SK-N-SH treated with all-trans-retinoic acid at 6 μM for 48 hours (cell line): ENCODE measurements at places on chromosomes 16 and 17.

DNA sequence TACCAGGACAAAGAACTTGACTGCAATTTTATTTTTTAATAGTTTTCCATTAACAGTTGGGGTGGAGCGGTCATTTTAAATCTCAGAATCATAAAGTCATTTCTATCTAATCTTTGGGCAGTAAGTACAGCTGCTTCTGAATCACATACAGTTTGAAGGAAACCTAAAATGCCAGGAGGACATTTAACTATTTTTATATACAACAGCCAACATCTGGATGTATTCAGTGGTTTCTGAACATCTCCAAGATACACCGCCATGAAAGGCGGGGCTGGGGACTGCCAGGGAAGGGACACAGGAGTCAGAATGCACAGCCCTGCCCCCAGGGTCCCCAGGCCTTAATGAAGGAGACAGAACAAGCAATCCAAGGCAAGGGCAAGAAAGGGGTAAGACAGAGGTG lies 392.3 kb downstream of the SLC39A11 start:
- no peak for ATAC-seq

- no peak for ATAC-seq
Measured at GRCh38 chr16:82384017-82384416, 214.0 kb upstream of the MPHOSPH6 start.

DNA sequence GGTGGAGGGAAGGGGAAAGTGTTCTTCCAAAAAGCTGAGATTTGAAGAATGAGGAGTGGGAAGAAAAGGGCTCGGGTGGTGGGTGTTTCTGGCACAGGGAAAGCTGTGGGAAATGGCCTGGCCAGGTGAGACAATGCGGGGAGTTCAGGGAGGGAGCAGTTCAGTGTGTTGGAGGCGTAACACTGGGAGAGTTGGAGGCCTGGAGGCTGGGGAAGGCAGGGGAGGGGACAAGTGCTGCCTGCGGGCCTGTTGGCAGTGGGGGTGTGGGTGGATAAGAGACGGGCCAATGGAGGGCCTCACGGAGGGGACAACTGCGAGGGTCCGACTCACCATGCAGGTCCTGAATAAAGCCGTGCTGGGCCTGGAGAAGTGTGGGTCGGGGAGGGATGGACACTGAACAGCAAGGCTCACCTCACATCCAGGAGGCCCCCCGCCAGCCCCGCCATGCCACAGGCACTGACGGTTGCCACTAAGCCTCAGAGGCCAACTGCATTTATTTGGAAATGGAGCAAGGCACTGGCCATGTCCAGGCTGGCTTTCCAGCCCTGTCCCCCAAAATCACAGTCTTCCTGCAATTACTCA lies 17.8 kb upstream of the KRT19 start:
- ATAC-seq = no peak

DNA sequence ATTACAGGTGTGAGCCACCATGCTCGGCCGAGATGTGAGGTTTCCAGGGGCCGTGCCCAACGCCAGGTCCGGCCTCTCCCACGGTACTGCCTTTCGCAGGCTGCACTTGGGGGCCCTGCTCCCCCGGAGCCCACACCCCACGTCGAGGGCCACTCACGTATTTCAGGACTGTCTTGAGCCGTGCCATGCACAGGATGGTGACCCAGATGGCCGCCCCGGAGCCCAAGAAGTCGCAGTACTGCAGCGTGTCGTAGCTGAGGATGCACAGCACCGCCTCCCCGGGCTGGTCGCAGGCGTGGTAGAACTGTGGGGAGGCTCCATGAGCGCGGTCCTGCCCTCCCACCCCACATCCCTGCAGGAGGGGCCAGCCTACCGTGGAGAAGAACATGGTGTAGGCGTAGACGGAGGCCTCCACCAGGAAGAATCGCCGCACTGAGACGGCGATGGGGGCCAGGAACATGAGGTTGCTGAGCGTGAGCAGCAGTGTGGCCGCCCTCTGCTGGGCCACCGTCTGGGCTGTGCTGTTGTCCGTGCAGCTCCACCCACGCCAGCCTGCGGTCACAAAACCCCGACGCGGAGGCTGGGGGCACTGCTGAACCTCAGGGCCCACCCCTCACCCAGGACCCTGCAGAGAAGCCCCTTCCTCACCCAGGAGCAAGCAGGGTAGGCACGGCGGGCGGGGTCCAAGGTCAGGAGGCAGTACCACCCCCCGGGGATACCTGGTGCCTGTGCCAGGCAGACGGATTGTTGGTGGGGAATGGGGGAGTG lies 3.7 kb upstream of the MRPL28 start:
- ATAC-seq = no peak

DNA sequence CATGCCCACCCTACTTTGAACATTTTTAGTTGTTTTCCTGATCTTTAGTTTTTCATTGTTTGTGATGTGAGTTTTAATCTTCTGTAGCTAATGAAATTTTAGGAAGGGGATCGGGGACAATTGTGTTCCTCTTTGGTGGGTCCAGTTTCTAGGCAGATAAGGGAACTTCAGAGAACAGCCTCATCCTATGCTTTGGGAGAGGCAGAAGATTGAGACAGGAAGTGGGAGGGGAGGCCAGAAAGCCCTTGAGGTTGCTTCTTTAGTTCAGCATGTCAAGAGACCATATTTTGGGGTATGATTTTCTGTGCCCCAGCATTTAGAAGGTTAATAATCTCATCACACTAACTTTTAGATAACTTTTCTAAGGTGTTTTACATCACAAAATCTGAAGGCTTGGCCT lies 191.0 kb downstream of the TANC2 start:
- ATAC-seq = no peak

GRCh38 chr17:64063088-64063487 lies 42.7 kb upstream of the ICAM2 start:
- no peak for ATAC-seq

GRCh38 chr16:35533683-35534082 lies 2074.3 kb downstream of the TP53TG3F start:
- no peak for ATAC-seq

DNA sequence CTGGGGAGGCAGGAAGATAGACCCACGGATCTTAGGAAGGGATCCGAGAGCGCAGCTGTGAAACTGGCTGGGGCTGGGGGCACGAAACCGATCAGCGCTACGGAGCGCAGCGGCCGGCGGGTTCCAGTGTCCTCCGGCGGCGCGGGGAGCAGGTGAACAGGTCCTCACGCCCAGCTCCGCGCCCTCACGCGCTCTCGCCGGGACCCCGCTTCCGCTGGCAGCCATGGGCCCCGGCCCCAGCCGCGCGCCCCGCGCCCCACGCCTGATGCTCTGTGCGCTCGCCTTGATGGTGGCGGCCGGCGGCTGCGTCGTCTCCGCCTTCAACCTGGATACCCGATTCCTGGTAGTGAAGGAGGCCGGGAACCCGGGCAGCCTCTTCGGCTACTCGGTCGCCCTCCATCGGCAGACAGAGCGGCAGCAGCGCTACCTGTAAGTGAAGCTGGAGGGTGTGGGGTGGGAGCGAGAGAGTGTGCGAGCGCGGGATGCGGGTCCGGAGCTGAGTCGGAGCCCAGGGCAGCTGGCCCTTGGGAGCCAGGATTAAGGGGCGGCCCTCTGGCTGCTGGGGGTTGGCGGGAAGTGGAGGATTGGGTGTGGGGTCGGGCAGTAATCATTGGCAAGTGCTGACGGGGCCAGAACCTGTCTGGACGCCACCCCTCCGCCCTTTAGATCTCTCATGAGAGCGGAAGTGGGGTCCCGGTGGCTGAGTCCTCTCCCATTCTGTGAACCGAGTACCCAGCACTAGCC lies 479 bp downstream of the ITGA3 start:
- ATAC-seq = peak; percentile 25

- no peak for ATAC-seq
Measured at GRCh38 chr17:9202532-9202931, 181.2 kb downstream of the NTN1 start.

DNA sequence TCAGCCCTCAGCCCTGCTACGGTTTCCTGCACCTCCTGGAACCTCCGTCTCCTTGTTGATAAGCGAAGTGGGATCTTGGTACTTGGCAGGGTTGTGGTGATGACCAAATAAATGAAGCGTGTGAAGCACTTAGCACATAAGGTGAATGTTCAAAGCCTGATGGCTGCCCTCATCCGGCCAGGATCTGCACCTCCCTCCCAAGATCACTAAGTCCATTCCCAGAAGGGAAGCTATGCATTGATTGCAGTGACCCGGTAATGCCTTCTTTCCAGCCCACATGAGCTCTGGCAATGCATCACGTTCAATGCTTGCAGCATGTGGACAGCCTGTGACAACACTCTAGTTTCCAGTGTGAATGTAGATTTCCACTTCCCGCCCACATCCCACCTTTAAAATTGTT lies 24.9 kb upstream of the RHOT1 start:
- ATAC-seq = no peak

DNA sequence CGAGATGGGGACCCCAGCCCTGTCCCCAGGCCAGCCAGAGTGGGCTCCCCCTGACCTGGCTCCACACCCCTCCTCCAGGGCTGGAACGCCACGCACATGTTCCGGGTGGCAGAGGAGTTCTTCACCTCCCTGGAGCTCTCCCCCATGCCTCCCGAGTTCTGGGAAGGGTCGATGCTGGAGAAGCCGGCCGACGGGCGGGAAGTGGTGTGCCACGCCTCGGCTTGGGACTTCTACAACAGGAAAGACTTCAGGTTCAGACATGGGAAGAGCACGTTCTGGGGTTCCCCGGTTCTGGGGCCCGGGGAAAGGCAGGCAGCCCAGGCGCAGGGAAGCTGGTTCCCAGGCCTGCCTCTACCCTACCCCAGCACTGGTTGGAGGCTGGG lies 4.6 kb downstream of the ACE start:
- no peak for ATAC-seq

DNA sequence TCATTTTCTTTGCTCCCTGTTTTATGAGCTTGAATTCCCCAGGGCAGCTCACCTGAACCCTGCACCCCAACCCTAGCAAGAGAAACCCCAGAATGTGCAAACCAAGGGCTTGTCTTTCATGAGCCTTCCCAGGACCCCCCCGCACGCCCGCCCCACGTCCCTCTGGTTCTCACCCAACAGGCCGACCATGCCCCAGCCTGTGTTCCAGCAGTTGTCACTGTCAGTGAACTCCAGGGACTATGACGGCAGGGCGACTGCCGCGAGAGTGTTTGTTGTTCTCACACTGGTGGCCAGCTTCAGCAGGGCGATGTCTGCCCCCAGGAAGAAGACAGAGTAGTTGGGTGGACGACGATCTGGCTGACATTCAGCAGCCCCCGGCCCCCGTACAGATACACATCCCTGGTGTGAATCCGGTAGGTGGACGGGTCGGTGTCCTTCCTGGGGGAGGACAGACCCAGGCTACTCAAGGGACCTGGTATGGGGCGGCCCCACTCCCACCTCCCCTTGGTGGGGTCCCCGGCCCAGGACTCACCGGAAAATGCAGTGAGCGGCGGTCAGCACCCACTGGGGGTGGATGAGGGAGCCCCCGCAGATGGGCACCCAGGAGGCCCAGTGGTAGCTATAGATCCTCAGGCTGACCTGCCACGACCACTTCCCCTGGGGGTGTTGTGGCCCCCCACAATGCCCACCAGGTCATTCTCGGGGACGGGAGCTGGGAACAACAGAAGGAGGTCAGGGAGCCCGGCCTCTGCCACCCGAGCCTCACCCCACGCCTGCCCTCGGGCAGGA lies 20.1 kb downstream of the TPSD1 start:
- ATAC-seq = no peak

DNA sequence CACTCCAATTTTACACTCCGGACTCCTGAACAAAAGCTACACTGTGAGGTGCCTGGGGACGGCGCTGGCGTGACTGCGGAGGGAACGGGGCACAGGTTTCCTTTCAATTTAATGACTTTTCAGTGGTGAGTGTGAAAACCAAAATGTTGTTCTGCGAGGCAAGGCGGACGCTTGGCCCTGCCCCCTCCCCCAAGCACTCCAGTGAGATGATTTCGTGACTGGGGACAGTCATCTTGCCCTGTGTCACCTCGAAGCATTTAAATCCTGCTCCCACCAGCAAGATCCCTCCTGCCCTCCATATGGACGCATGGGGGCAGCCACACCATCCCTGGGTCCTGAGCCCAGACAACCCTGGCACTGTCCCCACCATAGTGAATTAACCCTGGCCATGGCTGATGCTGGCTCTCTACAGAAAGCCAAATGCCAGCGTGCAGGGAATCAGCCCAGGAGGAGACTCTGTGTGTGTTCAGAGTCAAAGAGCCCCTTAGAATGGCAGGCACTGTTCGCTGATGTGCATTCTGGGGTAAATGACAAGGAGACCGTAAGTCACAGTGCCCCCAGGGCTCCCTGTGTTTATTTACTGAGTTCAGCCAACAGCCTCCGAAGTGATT lies 41.0 kb downstream of the C16orf95 start:
- no peak for ATAC-seq

DNA sequence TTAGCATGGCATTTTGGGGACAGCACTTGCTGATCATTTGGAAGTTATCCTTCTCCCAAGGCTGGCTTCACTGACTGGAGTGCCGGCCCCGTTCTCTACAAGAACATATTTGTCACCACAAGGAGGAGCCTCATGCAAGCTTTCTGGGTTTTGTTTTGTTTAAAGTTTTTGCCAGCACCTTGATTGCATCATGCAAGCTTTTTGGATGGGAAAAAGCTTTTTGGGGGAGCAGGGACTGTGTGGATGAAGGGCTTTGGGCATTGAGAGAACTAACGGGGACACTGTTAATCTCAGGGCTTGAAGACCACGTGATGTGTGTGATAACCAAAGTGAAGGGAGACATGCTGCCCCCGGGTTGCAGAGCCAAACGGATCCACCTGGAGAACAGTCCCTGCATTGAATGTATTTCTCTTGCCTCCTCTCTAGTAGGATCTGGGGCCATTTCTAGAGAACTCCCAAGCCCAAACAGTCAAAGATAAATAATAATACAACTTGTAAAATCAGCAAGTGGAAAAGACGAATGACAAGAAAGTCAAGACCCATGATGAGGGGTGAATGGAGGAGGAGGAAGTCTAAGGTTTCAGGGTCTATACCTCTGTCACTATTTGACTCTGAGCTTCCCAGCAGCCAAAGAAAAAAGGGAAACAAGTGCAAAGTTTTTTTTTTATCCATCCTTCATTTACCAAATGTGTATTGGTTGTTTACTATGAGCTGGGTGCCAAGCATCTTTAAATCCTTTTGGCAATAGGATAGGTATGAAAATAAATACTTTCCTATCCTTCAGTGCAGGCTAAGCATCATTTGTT lies 17.2 kb downstream of the TMEM114 start:
- ATAC-seq = peak; percentile 53; the same call in 2 of the 3 replicates

DNA sequence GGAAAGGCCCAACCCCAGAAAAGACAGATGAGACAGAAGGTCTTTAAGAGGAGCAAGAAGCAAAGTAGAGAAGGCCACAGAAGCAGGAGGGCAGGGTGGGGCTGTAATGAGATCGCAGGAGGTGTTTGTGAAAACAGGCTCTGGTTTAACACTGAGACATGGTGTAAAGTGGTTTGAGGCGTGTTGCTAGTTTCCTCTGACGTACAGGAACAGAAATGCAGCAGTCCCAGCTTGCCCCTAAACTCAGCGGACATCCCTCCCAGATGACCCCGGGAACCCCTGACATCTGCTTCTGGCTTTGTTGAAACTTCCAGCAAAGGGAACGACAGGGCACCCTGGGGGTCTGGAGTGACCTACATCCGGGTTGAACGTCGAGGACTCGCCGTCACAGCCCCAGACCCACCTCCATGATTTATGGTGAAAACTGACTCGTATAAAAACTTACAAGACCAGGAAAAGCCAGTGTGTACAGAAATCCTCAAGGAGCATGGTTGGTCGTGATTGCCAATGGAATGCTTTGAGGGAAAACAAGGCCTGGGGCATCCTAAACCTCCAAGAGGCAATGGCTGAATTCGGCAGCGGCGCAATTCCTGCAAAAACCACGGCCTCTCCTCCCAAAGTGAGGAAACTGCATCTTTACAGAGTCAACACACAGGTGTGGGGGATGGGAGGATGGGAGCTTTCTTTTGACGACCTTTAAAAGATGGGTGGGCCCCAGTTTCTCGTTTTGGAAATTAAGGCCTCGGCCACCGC lies 25.8 kb downstream of the LITAF start:
- ATAC-seq = no peak
